Endodermal cell (in vitro differentiated cells): ENCODE measurements at places on chromosomes 2 and 18. TPM values are rescaled to one million over a fixed set of nuclear protein-coding genes. Genes with fewer than 3 reads are reported as not detected.

Gene EFEMP1
- 2.4 to 3.9 TPM (median 2.6 TPM) in 3 replicates for total RNA-seq

Gene KLHL41
- total RNA-seq, result not detected in 2 replicates

Gene ANKZF1
- 47.5 and 56.3 TPM in 2 replicates for total RNA-seq

Gene MROH2A
- total RNA-seq, result not detected in 3 replicates

Gene NDUFAF7
- total RNA-seq, result 29.9 to 41.4 TPM (median 35.2 TPM) in 3 replicates

Gene TEX51
- not detected in 3 replicates for total RNA-seq

Gene HEATR5B
- 19.0 and 21.5 TPM in 2 replicates for total RNA-seq

Gene ERBB4
- total RNA-seq, result 154 to 486 TPM (median 166 TPM) in 3 replicates

Gene PCARE
- 0.16 TPM in 1 of 3 replicates, not detected in the others for total RNA-seq

Gene SNED1
- 0.49 to 0.82 TPM (median 0.66 TPM) in 3 replicates for total RNA-seq

Gene SCN3A
- 0.06 to 0.24 TPM in 2 of 3 replicates, not detected in the other for total RNA-seq

Gene CFAP65
- total RNA-seq, result 1.5 and 1.7 TPM in 2 replicates

Gene PARD3B
- 3.1 and 5.6 TPM in 2 replicates for total RNA-seq

Gene ITGB6
- total RNA-seq, result 0.23 and 0.24 TPM in 2 replicates

DNA sequence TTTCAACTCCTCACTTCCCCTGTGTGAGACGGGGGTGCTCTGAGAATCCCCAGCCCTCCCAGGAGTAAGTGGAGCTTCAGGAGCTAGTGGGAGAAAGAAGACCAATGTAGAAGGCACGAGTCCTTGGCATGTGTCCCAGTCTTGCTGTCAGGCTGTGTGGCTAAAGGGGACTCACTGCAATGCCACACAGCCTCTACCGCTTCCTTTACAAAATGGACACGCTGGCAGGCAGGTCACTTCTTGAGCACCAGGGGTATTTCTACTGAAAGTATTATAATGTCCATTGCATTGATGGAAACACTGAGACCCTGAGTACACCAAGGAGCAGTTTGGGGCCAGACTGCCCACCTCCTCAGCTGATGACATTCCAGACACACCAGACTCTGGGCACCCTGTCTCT lies 35.8 kb upstream of the MARCO start:
- H3K36me3 ChIP-seq, result no peaks in the 10 kb centered on the region

GRCh38 chr2:127740665-127741288 lies 39.5 kb downstream of the SFT2D3 start:
- peaks cover 93% of the 10 kb centered on the region for H3K36me3 ChIP-seq
- no peak overlapping the region for H3K4me3 ChIP-seq
- no peak for DNase-seq
- H3K4me1 ChIP-seq, result no peaks in the 10 kb centered on the region
- H3K27ac ChIP-seq, result no peak overlapping the region
- H3K27me3 ChIP-seq, result no peaks in the 10 kb centered on the region

DNA sequence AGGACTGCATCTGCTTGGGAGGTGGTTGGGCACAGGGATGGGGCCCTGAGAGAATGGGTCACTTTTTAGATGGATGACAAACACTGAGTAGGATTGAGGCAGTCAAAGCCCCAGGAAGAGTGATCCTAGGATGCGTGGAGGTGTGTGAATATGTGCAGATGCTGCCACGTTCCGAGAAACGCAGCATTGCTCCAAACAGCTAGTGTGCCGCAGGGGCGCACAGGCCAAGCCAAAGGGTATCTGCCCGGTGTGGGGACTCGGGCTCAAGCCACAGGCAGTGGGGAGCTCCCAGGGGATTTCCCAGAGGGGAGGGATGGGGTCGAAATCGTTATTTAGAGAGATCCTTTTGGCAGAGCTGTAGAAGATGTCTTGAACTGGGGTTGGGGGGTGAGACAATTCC lies 274.1 kb downstream of the ALPK2 start:
- no peak overlapping the region for H3K27ac ChIP-seq
- H3K36me3 ChIP-seq, result peaks cover 34% of the 10 kb centered on the region
- no peaks in the 10 kb centered on the region for H3K27me3 ChIP-seq
- H3K4me3 ChIP-seq, result no peak overlapping the region
- no peak for DNase-seq

DNA sequence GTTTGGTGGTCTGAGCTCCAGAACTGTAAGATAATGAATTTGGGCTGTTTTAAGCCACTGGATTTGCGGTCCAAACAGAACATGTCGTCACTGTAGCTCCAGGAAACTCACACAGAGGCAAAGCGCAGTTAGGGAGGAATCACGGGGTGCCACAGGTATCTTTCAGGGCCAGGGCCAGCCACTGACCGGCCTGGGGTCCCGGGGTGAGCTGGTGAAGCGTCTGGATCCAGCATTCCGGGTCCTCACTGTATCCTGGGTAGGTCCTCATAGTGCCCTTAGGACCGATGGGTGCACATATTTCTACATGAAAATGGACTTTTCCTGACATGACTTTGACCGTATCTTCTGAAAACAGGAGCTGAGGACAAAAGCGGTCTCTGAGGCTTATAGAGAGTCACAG lies 196.0 kb upstream of the HDAC4 start:
- no peak overlapping the region for H3K4me3 ChIP-seq
- H3K36me3 ChIP-seq, result no peaks in the 10 kb centered on the region
- peak; percentile 17 for DNase-seq
- no peaks in the 10 kb centered on the region for H3K27me3 ChIP-seq

- H3K27me3 ChIP-seq, result no peaks in the 10 kb centered on the region
- H3K4me3 ChIP-seq, result no peak overlapping the region
- no peak overlapping the region for H3K27ac ChIP-seq
- H3K36me3 ChIP-seq, result no peaks in the 10 kb centered on the region
These were observed 1272.8 kb downstream of the SUCLG1 start for GRCh38 chr2:83186105-83186760.

GRCh38 chr2:219149667-219150066 lies 10.9 kb downstream of the NHEJ1 start:
- no peak for DNase-seq
- no peak overlapping the region for H3K4me3 ChIP-seq
- no peaks in the 10 kb centered on the region for H3K27me3 ChIP-seq
- peaks cover 52% of the 10 kb centered on the region for H3K36me3 ChIP-seq
- no peaks in the 10 kb centered on the region for H3K4me1 ChIP-seq

- no peaks in the 10 kb centered on the region for H3K27me3 ChIP-seq
- no peak for DNase-seq
- no peaks in the 10 kb centered on the region for H3K4me1 ChIP-seq
- H3K27ac ChIP-seq, result no peak overlapping the region
- H3K36me3 ChIP-seq, result no peaks in the 10 kb centered on the region
- no peak overlapping the region for H3K4me3 ChIP-seq
These were observed 38.7 kb upstream of the SLC1A4 start for GRCh38 chr2:64950226-64951160.

GRCh38 chr2:175836361-175836760 lies 165.7 kb downstream of the LNPK start:
- no peak overlapping the region for H3K4me3 ChIP-seq
- no peak for DNase-seq
- H3K36me3 ChIP-seq, result no peaks in the 10 kb centered on the region
- H3K27me3 ChIP-seq, result no peaks in the 10 kb centered on the region

GRCh38 chr2:120323807-120324399 lies 22.0 kb upstream of the INHBB start:
- no peaks in the 10 kb centered on the region for H3K36me3 ChIP-seq
- no peaks in the 10 kb centered on the region for H3K4me1 ChIP-seq
- no peaks in the 10 kb centered on the region for H3K27me3 ChIP-seq
- no peak overlapping the region for H3K27ac ChIP-seq
- no peak overlapping the region for H3K4me3 ChIP-seq
- no peak for DNase-seq

DNA sequence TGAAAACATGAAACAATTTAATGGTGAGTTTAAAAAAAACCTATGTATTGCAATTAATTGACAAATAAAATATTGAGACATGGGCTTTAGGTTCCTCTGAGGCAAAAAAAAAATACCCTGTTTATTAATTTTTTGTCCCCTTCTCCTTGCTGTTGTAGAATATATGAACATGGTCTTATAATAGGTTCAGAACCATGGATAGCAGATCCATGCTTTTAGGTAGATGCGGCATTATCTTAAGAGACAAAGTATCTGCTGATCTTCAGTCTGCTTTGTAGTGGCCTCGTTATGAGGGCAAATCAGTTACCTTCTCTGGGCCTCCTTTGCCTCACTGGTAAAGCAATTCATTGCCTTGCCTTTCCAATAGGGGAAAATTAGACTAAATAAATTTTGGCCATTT lies 850.7 kb downstream of the NRXN1 start:
- no peaks in the 10 kb centered on the region for H3K27me3 ChIP-seq
- H3K4me1 ChIP-seq, result peaks cover 5% of the 10 kb centered on the region
- H3K36me3 ChIP-seq, result no peaks in the 10 kb centered on the region
- no peak overlapping the region for H3K27ac ChIP-seq
- no peak for DNase-seq

DNA sequence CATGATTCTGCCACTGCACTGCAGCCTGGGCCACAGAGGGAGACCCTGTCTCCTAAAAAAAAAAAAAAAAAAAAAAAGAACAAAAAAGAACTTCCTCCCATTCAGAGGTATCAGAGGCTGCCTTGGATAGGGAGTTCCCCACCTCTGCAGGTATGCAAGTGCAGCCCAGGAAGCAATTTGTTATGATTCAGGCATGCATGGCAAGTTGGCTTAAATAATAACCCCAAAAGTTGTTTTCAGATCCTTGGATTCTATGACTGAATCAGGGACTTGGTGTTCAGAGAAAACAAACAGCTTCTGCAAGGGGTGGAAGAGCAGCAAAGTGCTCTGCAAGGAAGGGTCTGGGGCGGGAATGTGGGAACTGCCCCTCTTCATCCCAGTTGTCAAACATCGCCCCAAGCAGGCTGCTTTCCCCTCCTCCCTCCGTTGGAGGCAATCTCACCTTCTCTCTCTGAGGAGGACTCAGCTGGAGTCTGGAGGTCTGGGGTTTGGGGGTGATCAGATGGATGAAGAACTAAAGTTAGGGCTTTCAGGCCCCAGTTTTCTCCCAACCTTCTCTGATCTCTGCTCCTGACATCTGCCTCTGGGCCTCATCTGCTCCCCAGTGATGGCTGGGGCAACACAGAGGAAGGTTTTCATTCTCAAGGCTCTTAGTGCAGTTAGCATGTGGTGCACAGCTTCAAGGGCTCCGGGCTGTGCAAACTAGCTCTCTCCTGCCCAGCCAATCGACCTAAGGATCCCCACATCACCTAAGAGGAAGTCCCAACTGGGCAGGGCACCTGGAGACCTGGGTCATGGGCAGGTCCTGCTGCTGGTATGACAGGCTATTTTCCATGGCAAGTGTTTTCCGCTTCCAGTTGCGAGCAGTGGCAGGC lies 3.5 kb upstream of the GDF7 start:
- H3K27ac ChIP-seq, result no peak overlapping the region
- H3K4me1 ChIP-seq, result no peaks in the 10 kb centered on the region
- H3K4me3 ChIP-seq, result no peak overlapping the region
- DNase-seq, result peak; percentile 49
- H3K27me3 ChIP-seq, result peaks cover 89% of the 10 kb centered on the region

- H3K27ac ChIP-seq, result no peak overlapping the region
- H3K36me3 ChIP-seq, result peaks cover 6% of the 10 kb centered on the region
- H3K27me3 ChIP-seq, result no peaks in the 10 kb centered on the region
- H3K4me3 ChIP-seq, result no peak overlapping the region
These were observed 138.6 kb downstream of the MAP3K20 start for GRCh38 chr2:173214213-173214612.

DNA sequence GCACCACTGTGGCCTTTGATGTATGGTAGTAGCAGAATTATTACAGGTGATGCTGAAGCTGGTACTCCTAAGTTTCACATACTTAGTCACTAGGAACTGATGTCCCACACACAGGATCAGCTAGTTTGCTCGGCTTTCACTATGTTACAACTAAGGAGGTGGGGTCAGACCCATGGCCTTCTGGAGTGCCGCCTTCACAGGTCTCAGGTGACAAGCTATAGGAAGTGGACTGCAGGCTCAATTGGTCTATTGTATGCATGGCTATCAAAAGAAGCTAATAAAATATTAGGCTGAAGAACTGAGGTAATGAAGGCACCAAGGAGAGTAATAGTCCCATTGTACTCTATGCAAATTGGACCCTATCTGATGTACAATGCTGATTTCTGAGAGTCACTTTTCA lies 170.6 kb downstream of the DLGAP1 start:
- no peak overlapping the region for H3K27ac ChIP-seq
- DNase-seq, result no peak
- no peaks in the 10 kb centered on the region for H3K36me3 ChIP-seq
- no peak overlapping the region for H3K4me3 ChIP-seq
- no peaks in the 10 kb centered on the region for H3K4me1 ChIP-seq
- no peaks in the 10 kb centered on the region for H3K27me3 ChIP-seq

GRCh38 chr2:233482616-233483015 lies 84.0 kb downstream of the USP40 start:
- DNase-seq, result no peak
- H3K27me3 ChIP-seq, result no peaks in the 10 kb centered on the region
- no peak overlapping the region for H3K4me3 ChIP-seq
- H3K27ac ChIP-seq, result no peak overlapping the region
- peaks cover 31% of the 10 kb centered on the region for H3K36me3 ChIP-seq

- no peak for DNase-seq
- H3K27ac ChIP-seq, result peak overlapping the region; percentile 49
- H3K4me1 ChIP-seq, result no peaks in the 10 kb centered on the region
- H3K36me3 ChIP-seq, result peaks cover 4% of the 10 kb centered on the region
These were observed 335 bp downstream of the HES6 start for GRCh38 chr2:238239543-238239862.

DNA sequence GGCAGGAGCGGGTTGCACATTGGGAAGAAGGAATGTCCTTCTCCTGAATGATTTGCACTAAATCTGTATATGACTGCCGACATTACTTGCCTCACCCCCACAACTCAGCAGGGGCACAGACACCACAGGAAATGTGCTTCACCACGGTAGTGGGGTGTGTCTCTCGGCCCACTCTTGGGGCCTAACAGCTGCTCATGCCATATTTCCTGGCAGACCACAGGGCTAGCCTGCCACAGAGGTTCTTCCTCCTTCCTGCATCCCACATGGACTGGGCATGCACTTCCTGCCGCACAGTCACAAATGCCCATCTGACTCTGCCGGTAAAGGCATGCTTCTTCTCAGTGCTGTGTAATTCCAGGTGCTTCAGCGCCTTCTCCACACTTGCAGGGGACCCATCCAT lies 10.3 kb upstream of the PAPOLG start:
- H3K27me3 ChIP-seq, result no peaks in the 10 kb centered on the region
- no peak overlapping the region for H3K4me3 ChIP-seq
- H3K36me3 ChIP-seq, result no peaks in the 10 kb centered on the region
- no peak for DNase-seq

- no peaks in the 10 kb centered on the region for H3K36me3 ChIP-seq
- DNase-seq, result no peak
- H3K27me3 ChIP-seq, result no peaks in the 10 kb centered on the region
- H3K27ac ChIP-seq, result no peak overlapping the region
- no peak overlapping the region for H3K4me3 ChIP-seq
These were observed 27.5 kb downstream of the TRPM8 start for GRCh38 chr2:233944722-233945121.

- DNase-seq, result no peak
- H3K4me1 ChIP-seq, result peaks cover 10% of the 10 kb centered on the region
- H3K4me3 ChIP-seq, result no peak overlapping the region
- no peak overlapping the region for H3K27ac ChIP-seq
- H3K27me3 ChIP-seq, result no peaks in the 10 kb centered on the region
- no peaks in the 10 kb centered on the region for H3K36me3 ChIP-seq
These were observed 16.6 kb upstream of the KCMF1 start for GRCh38 chr2:84954329-84954728.

- peaks cover 33% of the 10 kb centered on the region for H3K36me3 ChIP-seq
- peak overlapping the region; percentile 88 for H3K4me3 ChIP-seq
These were observed 3.2 kb downstream of the UBXN4 start for GRCh38 chr2:135744760-135745314.

GRCh38 chr2:210660-211059 lies 53.2 kb downstream of the SH3YL1 start:
- peaks cover 26% of the 10 kb centered on the region for H3K27me3 ChIP-seq
- H3K4me1 ChIP-seq, result no peaks in the 10 kb centered on the region
- no peaks in the 10 kb centered on the region for H3K36me3 ChIP-seq
- no peak for DNase-seq
